Activated CD8-positive, alpha-beta memory T cell treated with anti-CD3 and anti-CD28 coated beads for 4 hours (primary cell): ENCODE measurements at places on chromosomes 11 and 22.

- DNase-seq = no peak
Measured at GRCh38 chr11:18590571-18590970, 2.0 kb upstream of the UEVLD start.

DNA sequence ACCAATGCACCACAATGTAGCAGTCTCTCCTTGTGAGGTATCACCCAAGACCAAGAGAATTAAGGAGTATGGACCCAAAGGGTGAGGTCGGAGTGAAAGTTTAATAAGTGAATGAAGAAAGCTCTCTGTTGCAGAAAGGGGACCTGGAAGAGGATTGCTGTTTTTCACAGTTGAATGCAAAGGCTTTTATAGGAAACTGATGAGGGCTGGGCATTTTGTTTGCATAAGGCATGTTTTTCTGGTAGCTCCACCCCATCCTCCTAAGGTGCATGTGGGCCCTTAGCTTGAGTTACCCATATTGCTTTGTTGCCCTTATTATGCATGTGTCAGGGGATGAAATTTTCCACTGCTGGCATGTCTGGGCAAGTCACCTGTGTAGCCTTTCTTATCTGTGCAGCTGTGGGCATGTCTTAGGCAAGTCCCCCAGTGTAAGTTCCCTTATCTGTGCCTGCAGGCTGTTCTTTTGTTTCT is 64.7 kb downstream of the BDNF start:
- no peak for DNase-seq

DNA sequence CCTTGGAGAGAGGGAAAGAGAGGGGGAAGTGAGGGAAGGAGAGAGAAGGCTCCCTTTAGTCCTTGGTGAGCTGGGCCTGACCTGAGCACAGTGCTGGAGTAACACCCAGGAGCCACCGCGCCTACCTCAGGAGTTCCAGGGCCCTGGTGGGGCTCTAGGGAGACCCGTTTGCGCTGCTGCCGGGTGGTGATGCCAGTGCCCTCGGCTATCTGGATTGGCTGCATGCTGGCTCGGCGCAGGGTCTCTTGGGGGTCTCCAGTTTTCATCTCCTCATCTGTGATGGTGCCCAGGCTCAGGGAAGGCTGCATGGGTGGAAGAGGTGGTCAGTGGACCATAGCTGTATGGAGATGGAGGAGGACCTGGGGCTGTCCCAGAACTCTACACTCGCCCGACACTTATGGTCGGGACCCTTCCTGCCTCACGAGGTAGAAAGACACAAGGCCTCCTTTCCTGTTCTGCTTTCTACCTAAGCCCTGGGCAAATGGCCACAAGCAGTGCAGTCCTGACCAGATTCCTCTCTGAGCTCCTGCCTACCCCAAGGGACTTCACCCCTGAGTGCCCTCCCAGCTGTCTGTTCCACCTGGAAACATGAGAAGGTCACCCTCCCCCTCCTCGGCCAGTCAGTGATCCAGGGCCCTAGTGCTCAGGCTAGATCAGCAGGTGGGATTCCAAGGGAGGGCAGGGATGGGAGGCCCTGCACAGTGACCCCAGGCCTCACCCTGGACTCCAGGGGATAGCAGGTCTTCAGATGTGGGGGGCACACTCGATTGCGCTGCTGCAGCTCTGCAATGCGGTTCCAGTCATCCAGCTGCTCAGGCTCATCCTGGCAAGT is 6.0 kb downstream of the IL18BP start:
- DNase-seq = no peak

- no peak for DNase-seq
Measured at GRCh38 chr11:20155683-20156279, 4.5 kb downstream of the DBX1 start.

DNA sequence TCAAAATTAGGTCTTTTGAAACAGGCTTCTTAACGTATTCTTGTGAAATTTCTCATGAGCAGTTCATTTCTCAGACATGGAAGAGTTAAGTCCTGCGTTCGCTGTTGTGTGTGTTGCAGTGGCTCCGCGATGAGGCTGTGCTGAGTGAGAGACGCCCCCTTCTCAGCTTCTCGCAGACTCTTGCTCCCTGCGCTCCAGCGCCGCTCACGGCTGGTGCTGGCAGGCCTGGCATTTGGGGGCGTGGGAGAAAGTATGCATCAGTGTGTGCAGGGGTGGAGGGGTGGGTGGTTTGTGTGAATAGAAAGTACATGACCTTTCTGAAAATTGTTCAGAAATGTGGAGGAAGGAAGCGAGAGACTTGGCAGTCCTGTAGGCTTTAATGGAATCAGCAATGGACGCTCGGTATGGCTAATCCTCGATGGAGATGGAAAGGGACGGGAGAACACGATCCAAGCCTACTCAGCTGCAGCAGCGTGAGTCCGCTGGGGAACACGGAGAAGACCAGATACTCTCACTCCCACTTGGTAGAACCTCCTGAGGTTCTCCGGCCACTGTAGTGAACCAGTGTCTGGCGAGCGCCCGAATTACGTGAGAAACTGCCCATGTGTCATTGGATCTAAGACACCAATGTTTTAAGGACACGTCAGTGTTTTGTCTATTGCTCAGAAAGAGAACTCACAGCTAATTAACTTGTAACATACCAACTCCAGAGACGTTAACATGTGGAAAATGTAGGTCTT is 5.9 kb downstream of the TAB1 start:
- DNase-seq = no peak

- DNase-seq = no peak
Measured at GRCh38 chr22:28920757-28921584, 37.6 kb downstream of the ZNRF3 start.

DNA sequence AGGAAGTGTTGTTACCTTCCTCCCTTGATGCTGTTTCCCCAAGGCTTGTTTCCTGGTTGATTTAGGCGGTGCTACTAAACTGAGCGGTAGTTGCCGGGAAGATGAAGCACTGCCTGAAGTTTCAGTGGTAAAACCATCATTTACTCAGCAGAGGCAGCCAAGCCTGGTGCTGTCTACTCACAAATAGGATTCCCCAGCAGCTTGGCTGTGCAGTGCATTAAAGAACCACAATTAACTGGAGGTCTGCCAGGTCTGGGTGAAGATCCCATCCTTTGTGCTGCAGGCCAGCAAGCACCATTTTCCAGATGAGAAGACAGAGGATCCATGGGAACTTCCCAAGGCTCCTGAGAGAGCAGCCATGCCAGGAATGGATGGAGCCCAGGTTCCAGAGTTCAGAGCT is 231.9 kb upstream of the E2F8 start:
- no peak for DNase-seq

DNA sequence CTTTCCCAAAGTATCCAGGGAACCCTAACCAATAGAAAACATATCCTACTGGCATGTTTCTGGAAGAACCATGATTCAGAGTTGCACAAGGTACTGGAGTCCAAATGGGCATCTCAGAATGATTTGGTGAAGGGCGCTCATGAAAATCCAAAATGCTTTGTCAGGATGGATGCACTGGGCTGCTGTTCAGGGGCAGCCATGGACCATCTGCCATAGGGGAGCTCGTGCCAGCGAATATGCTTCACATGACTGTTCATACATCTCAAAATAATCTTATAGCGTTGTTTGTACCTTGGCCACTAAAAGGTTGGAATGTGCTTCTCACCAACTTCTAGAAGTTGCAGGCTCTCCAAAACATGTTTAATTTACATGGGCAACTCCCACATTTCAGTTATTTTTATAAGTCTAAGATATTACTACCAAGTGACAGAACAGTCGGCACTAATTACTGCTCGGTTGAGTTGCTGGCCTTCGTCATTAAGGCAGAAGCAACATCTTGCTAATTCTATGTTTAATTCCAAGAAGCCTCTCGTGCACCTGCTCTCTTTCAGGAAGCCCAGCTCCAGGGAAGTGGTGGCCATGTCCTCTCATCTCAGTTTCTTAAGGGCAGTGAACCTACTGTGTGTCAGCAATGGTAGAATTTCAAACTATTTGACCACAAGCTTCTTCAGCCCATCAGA is 1497.7 kb downstream of the TBC1D22A start:
- DNase-seq = no peak

- DNase-seq = no peak
Measured at GRCh38 chr11:20754933-20755332, 85.5 kb downstream of the NELL1 start.

DNA sequence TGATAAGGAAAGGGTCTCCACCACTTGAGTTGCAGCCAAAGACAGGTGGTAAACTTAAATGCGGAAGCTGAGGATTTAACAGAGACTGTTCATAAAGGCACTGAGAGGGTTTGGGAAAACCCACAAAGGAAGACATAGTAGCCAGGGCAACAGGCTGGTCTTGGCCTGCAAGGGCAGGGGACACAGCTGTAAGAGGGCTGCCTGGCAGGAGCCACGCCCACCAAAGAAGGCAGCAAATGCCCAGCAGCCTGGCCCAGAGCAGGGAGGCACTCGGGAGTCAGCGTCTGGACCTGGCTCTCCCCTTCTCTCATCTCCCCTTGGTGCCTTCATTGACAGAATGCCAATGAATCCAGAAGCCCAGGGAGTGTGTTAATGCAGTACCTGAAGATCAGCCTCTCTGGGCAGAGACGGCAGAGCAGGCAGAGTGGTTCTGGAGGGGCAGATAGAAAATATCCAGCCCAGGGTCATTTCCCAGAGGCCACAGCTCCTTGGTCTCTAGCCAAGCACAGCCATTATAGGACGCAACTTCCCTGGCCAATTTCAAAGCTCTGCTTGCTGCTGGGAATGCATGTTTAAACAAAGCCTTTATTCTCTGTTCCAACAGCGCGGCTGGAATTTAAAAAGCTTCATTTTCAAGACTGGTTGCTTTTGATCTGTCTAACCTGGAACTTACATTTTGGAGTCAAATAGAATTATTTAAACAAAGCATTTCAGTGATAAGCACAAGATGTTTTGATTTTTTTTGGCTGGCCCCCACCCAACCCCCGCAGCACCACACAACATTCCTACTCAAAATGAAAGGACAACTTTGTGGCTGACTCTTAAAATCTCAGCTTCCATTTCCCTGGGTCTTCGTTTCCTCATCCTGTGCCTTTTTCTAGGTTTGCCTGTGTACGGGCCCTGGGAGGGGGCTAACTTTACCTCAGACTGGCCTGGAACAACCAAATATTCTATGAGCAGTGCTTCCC is 125.6 kb upstream of the LMO1 start:
- DNase-seq = no peak

GRCh38 chr22:24129263-24129651 is 52.0 kb upstream of the SUSD2 start:
- DNase-seq = no peak

GRCh38 chr11:3166268-3167142 is 1.4 kb upstream of the OSBPL5 start:
- no peak for DNase-seq

GRCh38 chr22:28514321-28514821 is 165.3 kb downstream of the TTC28 start:
- DNase-seq = no peak

- DNase-seq = no peak
Measured at GRCh38 chr11:31419669-31420068, 50.0 kb downstream of the DNAJC24 start.

DNA sequence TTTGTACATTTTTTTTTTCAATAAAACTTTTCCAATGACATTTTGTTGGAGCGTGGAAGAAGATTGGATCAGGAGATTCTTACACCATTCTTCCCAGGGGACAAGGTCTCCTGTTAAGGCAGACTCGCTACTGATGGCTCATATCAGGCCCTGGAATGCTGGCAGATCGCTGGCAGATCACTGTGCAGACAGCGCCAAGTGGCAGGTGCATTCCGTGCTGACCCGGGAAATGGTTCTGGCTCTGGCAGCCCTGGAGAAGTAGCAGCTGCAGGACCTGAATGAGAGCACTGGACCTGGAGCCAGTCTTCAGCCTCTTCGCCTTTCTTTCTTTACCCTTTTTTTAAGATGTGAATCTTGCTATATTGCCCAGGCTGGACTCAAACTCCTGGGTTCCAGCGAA is 10.7 kb downstream of the SERPINH1 start:
- no peak for DNase-seq

DNA sequence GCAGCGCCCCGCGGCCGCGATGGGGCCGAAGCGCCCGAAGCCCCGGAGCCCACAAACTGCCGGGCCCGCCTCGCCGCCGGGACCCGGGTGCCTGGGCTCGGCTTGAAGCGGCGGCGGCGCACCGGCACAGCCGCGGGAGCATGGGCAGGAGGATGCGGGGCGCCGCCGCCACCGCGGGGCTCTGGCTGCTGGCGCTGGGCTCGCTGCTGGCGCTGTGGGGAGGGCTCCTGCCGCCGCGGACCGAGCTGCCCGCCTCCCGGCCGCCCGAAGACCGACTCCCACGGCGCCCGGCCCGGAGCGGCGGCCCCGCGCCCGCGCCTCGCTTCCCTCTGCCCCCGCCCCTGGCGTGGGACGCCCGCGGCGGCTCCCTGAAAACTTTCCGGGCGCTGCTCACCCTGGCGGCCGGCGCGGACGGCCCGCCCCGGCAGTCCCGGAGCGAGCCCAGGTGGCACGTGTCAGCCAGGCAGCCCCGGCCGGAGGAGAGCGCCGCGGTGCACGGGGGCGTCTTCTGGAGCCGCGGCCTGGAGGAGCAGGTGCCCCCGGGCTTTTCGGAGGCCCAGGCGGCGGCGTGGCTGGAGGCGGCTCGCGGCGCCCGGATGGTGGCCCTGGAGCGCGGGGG is 346 bp downstream of the FJX1 start:
- DNase-seq = no peak

DNA sequence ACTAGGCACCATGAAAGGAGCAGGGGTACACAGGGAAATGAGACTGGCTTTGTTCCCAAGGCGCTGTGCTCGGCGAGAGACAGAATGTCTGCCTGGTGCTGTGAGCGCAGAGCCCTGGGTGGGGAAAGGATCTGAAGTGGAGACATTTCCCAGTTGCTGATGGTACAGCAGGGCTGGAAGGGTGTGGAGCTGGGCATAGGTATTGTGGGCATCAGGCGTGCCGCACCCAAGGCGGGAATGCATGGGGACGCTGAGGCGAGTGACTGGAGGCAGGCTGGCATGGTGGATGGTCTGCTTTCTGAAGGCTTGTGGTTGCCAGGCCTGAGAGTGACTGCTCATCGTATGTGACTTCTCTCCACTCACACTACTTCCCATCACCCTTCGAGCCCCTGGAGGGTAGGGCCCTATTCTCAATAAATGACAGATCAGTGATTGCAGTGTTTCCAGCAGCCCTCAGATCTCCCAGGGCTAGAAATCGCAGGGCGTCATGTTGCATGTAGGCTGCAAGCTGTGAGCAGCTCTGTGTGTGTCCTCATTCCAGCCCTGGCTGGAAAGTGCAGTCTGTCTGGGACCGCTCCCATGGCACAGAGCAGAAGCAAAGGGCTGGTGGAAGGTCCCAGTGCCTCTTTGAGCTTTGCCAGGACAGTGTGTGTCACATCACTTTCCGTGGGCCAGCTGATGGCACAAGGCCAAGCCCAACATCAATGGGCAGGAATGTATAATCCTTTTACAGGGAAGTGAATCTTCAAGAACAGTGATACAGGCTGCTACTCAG is 67.7 kb downstream of the TBC1D22A start:
- DNase-seq = no peak
